Ammon's horn (tissue), 1 donor: ENCODE measurements at places on chromosomes 6 and 20.
A peak's percentile ranks its signal among the peaks of the same experiment; 100 is the strongest.

GRCh38 chr6:88490908-88491264, 324.7 kb upstream of the CNR1 start:
- DNase-seq: no peak

DNA sequence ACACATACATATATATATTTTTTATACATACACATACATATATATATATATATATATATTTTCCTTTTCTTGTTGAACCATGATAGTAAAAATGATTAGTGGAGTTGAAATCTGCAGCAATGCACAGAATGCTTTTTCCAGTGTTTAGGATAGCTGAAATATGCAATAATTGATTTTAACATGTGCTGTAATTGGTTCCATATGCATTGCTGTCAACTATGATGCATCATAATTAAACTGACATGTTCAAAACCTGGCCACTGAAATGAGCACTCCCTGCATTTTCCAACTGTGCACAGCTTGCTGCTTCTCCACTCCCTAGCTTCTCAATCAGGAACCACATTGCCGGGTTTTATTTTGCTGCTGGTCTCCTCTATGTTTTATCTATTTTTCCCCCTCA, 358.3 kb downstream of the PAX1 start:
- no peak for DNase-seq

- no peak for DNase-seq
These were observed 118.5 kb upstream of the PHACTR3 start for GRCh38 chr20:59485576-59486454.

DNA sequence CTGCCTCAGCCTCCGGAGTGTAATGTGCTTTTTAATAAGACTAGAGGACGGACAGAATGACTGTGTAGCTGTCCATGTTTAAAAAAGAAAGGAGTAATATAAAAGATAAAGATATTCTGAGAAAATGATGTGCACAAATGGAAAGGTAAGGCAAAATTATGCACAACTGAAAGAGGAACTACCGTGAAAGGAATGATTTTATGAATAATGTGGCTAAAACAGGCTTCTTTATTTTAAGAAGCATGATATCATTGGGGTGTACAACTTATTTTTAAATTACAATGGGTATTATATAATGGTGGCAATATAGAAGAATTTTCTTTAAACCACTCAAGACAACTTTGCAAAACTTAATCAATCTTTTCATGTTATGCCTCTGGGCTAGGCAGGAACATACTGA, 78.1 kb downstream of the FIG4 start:
- no peak for DNase-seq

GRCh38 chr6:111663692-111664564, 58.2 kb upstream of the TRAF3IP2 start:
- DNase-seq: peak; percentile 62

GRCh38 chr20:15643713-15644112, 929.5 kb downstream of the KIF16B start:
- DNase-seq: no peak

DNA sequence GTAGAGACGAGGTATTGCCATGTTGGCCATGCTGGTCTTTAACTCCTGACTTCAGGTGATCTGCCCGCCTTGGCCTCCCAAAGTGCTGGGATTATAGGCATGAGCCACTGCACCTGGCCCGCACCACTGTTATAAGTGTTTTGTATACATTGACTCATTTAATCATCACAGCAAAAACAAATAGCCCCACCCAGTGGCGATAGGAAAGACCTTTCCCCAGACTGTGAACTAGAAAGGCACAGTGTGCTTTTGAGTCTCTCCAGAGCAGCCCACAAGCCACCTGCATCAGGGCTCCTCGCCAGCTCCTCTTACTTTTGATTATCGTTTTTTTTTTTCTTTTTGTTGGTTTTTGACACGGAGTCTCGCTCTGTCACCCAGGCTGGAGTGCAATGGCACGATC, 27.9 kb upstream of the ZFP64 start:
- no peak for DNase-seq

- no peak for DNase-seq
These were observed 447.0 kb upstream of the CDH4 start for GRCh38 chr20:60804918-60805630.

DNA sequence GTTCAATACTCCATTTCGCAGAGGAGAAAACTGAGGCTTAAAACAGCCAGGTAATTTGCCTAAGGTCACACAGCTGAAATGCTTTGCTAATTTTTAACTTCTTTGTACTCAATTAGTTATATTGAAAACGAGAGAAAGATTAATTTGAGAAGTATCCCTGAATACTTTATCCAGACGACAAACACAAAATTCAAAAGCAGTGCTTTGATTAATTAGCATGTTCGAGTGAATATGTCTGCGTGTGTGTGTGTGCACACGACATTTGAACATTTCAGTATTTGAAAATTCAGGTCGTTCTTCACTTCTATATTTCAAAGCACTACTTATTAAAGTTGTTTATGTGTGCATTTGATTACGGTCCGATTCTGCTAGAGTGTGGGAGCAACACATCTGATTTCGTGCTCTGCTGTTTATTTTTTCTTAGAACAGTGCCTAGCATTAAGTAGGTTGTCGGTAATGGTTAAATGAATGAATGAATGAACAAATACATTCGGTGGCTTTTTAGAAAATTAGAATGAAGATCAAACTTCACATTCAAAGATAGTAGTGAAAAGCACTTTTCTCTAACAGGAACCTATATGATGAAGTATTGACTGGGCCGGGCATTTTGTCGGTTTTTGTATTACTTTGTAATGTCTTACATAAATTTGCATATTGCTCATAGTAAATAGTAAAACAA, 36.9 kb upstream of the SYNCRIP start:
- DNase-seq: no peak

DNA sequence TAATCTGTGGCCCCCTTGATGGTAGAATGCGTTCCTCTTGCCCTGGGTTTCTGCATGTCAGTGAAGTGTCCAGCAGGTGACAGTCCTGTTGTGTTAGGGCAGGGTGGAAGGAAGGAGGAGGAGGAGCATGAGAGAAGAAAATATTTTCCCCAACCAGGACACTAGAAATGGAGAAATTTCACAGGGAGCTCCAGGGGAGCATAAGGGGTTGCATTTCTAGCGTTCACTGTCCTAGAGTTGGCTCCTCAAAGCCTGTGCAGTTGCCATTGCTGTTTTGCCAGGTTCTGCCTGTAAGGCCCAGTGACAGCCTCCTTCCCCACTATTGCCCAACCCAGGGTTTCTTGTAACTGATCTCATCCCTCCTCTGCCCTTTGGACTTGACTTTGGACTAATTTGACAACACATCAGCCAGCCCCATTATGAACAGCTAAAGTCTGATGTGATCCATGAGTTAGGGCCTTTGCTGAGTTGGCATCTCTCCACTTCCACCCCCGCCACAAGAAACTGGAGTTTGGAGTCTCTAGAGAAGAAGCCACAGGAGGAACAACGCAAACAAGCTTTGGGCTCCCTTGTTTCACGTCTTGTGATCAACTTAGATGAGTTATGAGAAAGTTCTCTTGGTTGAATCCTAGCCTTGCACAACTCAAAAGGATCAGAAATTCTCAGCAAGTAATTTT, 14.0 kb upstream of the FAM50B start:
- no peak for DNase-seq

- DNase-seq: peak; percentile 47
These were observed 35.4 kb downstream of the CEP250 start for GRCh38 chr20:35490736-35491181.

DNA sequence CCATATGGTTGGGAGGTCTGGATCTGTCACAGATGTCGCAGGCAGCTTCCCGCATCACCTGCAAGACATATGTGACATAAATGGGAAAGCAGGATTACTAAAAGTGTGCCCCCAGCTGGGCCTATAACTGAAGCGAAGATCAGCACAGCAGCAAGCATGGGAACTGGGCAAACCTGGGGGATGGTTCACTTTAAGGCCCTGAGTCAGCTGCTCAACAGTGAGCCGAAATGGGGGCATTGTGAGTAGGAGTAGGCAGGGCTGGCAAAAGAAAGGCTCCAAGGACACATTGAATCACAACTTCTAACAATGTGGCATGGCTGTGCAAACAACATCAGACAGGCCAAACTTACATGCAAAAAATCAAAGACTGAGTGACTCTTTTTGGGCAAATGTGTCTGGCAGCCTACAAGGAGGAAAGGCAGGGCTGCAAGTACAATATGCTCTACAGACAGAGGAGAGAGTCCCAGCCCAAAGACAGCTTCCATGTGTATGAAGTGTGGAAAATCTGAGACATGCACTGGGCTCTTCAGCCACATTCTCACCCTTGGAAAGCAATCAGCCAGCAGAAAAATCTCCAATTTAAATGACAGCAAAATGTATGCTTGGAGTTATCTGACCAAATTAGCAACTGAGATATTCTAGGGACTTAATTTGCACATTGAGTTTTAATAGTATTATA, 531.0 kb upstream of the MMS22L start:
- DNase-seq: peak; percentile 24

GRCh38 chr6:105015482-105015881, 58.6 kb downstream of the LIN28B start:
- DNase-seq: no peak

DNA sequence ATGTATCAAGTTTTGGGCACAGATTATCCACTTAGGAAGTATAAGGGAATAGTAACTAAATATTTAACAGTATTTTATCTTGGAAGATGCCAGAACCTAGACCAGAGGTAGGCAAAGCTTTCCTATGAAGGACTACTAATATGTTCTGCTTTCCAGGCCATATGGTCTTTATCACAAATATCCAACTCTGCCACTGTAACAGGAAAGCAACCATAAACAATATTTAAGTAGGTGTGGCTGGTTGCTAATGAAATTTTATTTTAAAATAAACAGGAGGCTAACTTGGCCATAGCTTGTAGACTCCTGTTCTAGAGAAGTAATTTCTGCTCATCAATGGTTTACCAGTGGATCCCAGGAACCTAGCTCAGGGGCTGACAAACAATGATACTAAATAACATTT, 39.4 kb downstream of the NOL7 start:
- DNase-seq: no peak

DNA sequence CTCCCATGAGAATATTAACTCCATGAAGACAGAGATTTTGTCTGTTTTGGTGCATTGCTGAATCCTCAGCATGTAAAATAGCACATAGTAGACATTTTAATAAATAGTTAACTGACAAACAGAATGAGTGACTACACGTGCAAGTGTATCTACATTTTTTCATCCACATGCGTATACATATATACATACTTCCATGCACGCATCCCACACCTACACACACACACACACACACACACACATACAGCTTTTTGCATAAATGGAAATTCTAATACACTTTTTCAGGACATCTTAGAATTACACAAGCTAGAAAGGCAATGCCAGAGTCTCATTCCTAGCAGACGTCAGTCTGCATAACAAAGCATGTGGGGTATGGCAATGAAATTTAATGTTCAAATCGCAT, 139.7 kb upstream of the LRFN2 start:
- no peak for DNase-seq

DNA sequence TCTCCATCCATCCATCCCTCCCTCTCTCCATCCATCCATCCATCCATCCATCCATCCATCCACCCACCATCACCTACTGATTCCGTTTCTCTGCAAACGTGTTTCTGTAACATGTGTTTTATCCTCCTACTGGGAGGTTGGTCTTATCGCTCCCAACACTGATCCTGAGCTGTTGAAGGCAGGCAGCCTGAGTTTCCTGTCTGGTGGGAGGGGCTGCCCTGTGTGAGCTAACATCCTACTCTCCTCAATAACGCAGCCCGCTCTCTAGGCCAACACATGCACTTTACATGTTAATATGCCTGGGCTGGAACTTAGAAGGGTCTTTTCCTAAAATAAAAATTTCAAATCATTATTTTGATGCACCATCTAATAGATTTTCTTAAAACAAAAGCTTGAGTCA, 126.5 kb downstream of the WDR27 start:
- no peak for DNase-seq

GRCh38 chr6:142942805-142943227, 2.2 kb downstream of the HIVEP2 start:
- no peak for DNase-seq

- DNase-seq: no peak
These were observed 32.0 kb upstream of the KATNA1 start for GRCh38 chr6:149680503-149680902.

DNA sequence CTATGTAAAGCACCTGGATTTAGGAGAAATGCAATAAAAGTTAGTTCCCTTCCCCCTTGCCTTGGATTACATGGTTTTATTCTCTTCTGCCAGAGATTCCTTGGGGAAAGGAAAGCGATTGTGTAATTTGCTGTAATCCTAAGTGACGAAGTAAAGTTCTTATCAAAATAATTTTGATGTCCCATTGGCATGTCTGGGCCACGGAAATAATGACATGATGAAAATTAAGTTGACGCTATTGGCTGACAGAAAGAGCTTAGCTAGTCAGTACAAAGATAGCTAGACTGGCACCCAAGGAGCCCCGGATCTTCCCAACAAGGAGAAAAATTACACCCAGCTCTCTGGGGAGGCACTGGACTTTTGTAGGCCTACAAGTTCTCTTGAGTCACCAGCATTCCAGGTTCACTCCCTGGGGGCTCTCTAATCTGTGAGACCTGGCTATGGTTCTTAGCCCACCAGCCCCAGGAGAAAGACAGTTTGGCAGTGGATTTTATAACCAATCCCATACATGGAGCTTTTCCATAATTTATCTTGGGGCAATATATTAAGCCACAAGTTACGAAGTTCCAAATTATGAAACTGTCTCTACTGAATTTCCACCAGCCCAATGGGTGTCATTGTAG, 59.9 kb downstream of the FOXA2 start:
- no peak for DNase-seq

DNA sequence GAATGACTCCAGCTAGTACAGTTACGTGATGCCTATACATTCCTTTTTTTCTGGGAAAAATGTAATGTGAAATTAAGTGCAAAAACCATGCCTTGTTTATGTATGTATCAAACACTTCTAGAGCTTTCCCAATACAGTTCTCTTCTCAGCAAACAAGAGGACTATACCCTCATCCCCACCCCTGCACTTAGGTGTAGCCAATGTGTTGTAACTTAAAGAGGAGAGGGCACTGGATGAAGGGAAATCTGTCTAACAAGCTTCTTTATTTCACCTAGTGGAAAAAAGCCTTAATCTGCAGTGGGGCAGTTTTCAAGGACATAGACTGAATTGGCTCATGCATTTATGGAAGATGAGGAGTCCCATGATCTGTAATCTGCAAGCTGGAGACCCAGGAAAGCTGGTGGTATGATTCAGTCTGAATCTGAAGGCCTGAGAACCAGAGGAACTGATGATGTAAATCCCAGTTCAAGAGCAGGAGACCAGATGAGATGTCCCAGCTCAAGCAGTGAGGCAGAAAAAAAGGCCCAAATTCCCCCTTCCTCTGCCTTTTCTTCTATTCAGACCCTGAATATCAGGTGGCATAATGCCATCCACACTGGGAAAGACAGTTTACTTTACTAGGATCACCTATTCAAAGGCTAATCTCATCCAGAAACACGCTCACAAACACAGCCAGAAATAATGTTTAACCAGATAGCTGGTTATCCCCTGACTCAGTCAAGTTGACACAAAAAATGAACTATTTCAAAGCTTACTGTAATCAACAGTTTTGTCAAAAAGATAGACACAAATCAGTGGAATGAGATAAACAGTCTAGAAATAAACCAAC, 25.8 kb upstream of the SLC17A3 start:
- no peak for DNase-seq

DNA sequence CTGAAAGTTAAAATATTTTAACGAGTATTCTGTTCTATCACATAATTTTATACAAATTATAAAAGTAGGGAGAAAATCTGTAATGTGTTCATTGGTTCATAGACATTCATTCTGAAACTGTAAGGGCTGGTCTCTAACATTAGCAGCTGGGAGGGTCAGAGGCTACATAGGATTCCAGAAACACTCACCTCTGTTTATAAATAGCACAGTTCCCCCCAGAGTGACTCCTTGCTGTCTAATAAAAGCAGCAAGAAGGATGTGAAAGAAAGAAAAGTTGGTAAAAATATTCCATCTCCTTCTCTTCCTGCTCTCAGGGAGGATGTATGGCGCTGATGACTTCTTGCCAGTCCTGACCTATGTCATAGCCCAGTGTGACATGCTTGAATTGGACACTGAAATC, 25.3 kb upstream of the NAA20 start:
- no peak for DNase-seq
